ENCODE measurements at places on chromosomes 12 and 14.
A peak's percentile ranks its signal among the peaks of the same experiment; 100 is the strongest.

DNA sequence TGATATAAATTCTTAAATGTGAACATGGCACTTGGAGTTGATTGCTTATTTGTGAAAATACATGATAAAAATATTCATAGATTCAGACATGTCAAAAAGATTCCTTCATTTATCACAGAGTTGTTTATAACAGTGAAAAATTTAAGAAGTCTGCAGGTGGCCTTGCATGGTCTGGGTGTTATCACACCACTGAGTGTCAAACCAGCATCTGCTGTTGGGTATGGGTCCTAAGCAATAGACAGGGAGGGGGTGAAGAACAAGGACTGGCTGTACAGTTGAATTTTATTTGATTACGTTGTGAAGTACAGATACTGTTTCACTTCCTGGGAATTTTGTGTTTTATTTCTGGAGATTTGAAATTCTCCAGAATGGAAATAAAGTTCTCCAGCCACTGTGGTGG, 180.4 kb upstream of the HIF1A start:
- DNase-seq, result no peak

- DNase-seq, result peak; percentile 62
Observed at GRCh38 chr14:73741876-73742519, 27.8 kb upstream of the PNMA1 start.

DNA sequence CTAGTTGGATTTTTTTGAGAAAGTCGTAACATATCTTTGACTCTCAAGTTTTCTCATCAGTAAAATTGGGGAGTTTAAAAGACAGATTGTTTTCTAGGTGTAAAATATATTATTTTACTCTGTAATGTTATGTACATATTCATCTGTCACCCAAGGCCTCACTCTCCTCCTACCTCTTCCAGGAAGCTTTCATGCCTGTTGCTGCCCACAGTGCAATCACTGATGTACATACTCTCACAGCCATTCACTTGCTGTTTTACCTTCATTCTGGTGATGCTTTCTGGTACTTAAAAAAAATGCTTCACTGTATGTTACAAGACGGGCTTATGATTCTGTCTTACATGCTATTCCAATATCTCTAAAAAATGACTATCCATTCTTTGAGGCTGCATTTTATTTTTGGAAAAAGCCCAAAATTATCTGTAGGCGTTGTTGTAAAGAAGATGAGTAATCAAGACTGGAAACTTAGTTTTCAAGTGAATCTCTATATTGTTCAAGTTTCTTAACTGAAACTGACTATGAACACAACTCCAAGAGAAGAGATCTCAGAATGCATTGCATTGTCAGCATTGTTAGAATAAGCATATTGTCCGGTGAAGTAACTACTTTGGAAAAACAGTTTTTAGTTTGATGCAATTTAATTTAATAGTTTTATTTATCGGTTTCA, 82.5 kb downstream of the LMO3 start:
- no peak for DNase-seq

- DNase-seq, result peak; percentile 62
Observed at GRCh38 chr12:20946732-20947131, 136.2 kb downstream of the SLCO1B3 start.

- peak; percentile 87 for DNase-seq
Observed at GRCh38 chr14:100440207-100440631, 117.1 kb downstream of the SLC25A47 start.

DNA sequence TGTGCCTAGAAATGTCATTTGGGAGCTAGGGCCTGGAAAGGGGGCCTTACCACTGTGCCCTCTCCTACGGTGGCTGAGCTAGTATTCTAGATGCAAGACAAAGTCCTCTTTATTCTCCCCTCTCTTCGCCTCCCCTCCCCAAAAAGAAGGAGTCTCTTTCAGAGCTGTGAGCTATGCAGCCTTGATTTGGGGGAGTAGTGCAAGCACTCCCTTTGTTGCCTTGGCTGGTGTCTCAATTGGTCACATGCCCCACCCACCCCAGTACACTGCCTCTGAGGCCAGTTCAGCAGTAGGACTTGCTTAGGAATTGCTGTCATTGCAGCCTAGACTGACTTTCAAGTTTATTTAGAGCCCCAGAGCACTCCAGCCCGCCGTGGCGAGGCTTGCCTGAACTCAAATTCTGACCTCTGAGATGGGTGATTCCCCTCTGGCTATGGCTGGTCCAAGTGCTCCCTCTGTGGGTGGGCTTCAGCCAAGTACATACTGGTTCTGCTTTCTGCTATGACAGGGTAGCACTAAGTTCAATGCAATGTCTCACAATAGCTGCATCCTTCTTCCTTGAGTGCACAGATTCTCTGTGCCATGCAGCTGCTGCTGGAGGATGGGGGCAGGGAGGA, 37.0 kb upstream of the FBXO33 start:
- peak; percentile 31 for DNase-seq

- DNase-seq, result no peak
Observed at GRCh38 chr14:52599974-52600373, 47.3 kb downstream of the GPR137C start.
